ENCODE measurements at places on chromosomes 6 and 20.

DNA sequence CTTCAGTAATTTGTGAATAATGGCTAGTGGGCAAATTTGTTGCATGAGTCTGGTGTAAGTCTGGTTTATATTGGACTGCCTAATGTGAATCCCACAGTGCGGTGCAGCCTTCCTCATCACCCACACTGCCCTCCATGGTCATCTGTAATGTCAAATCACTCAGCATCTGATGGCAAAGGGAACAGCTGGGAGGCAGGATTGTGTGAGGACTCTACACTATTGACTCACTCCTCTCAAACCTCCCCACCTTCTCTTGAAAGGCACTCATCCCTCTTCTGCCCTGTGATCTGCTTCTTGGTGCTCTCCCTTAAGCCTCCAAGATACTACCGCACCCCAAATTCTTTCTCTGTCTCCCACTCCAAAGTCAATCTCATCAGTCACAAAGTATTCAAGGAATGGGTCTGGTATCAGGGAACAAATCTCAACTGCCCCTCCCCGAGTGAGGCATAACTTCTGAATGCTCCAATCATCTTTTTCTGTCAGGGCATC lies 146.0 kb upstream of the BEND6 start:
- no peak for DNase-seq

GRCh38 chr6:72741083-72741482 lies 119.2 kb downstream of the KCNQ5 start:
- no peak for DNase-seq

- no peak for DNase-seq
Measured at GRCh38 chr6:21524201-21524600, 69.3 kb upstream of the SOX4 start.

DNA sequence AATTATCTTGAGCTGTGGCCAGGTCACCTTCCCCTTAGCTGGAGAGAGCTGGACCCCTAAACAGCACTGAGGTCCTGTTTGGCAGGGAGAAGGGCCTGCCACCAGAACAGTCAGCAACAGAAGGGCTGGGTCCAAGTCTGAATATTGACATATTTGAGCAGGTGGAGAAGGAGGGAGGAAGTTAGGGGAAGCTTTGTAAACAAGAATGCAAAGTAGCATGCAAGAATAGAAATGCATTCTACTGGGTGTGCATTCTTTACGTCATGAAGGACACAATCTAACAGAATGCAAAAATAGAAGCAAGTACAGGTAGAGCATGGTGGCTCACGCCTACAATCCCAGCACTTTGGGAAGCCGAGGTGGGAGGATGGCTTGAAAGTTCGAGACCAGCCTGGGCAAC lies 100.5 kb downstream of the QRSL1 start:
- DNase-seq, result no peak

- DNase-seq, result peak; percentile 60
Measured at GRCh38 chr20:45290677-45291355, 15.8 kb upstream of the RBPJL start.

- DNase-seq, result peak; percentile 29
Measured at GRCh38 chr6:52221302-52221701, 23.0 kb downstream of the IL17F start.

GRCh38 chr20:62049342-62050165 lies 16.1 kb downstream of the TAF4 start:
- DNase-seq, result no peak

- no peak for DNase-seq
Measured at GRCh38 chr6:38443352-38444144, 196.2 kb downstream of the BTBD9 start.

- no peak for DNase-seq
Measured at GRCh38 chr6:167546611-167547327, 221.9 kb downstream of the TTLL2 start.

DNA sequence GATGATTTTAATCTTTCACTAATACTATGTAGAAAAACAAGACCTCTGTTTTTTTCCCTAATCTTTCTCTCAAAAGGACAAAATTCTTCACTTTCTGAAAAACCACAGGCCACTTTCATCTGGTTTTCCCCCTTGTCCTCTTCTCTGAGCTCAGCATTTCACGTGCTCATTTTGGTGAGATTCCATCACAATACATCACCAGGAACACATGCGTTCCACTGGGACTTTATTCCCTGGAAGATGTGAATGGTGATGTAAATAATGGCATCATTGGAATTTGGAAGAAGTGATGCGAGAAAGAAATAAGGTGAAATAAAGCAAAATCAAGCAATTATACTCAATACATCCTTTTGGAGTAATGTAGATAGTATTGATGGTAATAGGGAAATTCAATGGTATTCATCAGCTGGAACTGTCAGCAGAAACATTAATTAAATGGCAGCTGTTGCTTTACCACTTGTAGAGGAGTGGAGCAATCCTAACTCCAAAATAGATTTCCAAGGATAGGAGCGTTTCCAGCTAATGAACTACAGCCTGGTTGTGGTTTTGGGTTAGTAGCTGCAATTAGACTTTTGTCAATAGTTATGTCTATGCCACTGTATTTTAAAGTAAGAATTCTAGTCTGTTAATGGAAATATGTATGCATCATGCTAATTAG lies 11.5 kb downstream of the FILIP1 start:
- DNase-seq, result no peak

GRCh38 chr6:141123049-141123448 lies 1009.7 kb upstream of the GJE1 start:
- DNase-seq, result no peak

GRCh38 chr6:40247516-40248115 lies 313.4 kb upstream of the MOCS1 start:
- no peak for DNase-seq

DNA sequence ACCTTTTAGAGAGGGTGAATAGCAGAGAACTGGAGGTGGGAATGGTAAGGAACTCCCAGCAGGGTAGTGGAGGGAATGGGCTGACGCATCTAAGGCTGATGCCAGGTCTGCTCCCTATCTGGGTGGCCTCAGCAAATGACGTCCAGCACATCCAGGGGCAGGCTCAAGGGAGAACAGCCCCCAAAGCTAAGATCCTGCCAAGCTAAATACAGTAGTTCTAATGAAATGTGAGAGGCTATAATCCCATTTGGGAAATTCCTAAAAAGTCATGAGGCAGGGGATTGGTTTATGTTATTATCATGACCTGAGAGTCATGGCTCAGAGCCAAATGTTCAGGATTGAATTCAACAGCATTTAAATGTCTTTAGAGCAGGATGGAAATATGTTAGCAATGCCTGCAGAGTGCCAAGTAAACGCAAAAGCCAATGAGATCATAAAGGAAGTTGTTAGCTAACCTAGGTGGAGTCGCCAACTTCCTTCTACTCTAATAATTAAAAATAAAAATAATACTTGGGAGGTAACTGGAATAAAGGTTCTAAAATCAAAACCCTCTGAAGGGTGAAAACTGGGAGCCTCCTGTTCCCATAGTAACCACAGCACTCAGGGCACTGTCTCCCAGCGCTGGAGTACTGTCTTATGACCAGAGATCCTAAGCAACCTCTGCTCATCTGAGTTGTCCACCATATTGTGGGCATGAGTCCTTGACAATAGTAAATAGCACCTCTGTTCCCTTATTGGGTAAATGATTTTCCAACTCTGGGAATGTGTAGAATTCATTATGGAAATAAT lies 34.8 kb downstream of the IYD start:
- DNase-seq, result no peak

DNA sequence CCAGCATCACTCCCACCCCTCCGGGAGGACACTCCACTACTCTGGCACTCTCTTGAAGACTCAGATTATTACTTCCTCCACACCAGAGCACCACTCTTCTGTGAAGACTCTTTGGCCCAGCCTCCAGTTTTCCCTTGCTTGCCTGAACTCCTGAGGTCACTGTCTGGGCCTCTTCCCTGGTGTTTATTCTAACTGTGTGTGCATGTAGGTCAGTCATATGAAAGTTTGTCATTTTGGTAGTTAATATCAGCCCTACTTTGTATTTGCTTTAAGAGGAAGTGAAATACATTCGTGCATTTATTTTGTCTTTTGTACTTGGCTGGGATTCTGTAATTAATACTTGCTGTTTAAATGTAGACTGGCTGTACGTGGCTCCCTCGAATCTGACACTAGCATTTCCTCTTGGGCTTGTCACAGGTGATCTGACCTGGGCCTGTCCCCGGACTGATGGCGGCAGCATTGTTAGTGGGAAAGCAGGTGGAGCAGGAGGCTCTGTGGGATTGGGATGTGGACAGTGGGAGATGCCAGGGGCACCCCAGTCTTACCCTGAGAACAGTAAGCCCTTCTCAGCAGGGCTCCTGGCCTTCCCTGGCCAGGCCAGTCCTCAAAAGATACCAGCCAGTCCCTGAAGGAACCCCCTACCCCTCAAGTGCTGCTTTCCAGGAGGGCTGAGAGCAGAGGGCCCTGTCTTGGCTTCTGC lies 350.5 kb downstream of the CDC5L start:
- DNase-seq, result no peak

DNA sequence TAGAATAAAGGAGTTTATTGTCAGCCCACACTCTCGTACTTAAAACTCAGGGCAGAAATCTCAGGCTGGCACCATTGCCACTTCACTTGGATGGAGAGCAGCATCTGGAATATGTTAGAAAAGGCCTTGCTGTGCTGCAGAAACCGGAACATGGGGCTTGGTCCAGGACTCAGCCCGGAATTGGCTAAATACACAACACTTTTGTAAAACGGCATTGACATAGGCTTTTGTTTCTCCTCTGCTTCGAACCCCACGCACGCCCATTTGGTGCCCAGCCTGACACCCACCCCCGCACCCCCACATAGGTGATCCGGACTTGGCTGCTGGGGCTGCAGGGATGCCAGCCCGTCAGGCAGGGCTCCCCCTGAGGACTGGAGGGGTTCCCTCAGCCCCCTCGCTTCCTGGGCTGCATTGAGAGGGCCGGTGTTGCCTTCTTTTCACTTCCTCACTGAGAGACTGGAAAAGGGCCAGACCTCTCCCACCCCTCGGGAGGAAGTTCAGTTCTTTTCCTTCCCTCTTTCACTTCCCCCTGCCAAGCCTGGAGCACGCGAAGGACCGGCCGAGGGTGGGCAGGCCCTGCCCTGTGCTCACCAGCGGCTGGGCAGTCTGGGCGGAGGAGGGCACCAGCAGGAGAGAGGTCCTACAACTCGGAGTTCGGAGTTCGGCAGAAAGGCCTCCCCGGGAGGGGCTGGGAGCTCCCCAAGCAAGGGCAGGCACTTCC lies 17.9 kb upstream of the CST3 start:
- DNase-seq, result no peak

DNA sequence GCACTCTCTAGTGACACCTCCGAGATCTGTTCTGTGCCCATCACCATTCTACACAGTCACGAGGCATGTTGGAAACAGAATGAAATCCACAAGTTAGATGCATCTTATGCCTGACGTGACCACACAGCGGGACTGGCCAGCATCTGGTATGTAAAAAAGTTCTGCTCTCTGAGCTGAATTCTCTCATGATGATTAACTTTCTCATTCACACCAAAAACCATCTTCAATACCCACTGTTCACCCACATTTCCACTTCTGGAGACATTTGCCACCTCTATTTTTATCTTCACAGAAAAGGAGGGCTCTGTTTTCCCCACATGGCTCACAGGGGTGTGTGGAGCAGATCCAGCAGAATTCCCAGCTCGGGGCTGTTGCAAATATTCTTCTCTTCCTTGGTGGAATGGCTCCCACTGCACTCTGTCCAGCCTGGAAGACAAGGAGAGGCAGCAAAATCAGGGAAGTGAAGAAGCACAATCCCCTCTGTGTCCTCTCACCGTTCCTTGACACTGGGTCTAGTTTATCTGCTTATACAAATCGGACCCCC lies 303.4 kb downstream of the TAF4 start:
- no peak for DNase-seq

GRCh38 chr6:169118346-169118830 lies 135.3 kb downstream of the THBS2 start:
- DNase-seq, result no peak

DNA sequence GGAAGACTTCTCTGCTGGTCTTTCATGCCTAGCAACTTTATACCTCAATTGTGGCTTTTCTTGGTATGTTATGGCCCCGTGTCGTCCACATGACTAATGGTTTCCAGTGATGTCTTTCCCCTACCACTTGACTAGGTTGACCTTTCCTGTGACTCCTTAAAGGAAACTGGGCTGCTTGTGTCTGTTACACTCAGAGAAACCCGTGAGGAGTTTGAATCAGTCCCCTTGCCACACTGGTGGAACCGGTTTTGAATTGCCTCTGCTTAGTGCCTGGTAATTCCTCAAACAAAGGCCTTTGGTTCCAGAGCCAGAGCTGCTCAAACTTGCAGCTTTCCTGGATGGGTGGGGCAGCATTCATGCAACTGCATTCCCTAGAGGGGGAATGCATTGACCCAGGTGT lies 21.9 kb downstream of the ECT2L start:
- DNase-seq, result no peak

DNA sequence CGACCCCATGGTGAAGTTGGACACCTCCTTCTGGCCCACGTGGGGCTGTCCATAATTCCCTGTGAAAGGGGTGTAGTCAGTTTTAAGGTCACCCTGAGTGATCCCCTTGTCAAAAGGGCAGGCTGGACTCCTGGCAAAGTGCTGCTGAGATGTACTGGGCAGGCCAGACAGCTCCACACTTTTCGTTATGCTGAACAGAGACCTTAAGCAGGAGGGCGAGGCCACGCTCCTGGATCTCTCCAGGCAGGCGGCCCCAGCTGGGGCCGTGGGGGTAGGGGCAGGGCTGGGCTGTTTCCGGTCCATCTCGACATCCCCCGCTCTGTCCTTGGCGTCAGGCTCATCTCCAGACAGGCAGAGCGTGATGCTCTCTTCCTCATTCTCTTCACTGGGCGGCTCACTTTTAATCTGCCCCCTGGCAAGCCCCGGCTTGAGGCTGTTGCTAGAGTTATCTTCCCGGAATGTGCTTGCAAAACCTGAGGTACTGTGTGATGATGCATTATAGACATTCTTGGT lies 56.7 kb downstream of the GJA10 start:
- DNase-seq, result no peak

GRCh38 chr6:33061987-33062386 lies 11.5 kb downstream of the HLA-DPA1 start:
- no peak for DNase-seq

DNA sequence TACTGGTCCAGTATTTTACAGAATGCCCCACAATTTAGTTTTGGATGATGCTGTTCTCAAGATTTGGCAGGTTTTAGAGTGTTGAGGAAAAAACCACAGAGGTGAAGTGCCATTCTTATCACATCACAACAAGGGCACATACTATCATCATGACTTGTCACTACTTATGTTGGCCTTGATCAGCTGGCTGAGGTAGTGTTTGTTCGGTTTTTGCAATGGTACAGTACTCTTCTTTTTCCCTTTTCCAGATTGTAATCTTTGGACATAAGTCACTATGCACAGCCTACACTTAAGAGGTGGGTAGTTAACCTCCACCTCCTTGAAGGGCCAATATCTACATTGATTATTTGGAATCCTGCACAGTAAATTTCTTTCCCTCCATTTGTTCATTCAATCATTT lies 8.8 kb downstream of the TENT5A start:
- no peak for DNase-seq
